ENCODE measurements at places on chromosomes 5 and 9.

GRCh38 chr5:16602182-16602581, 14.6 kb downstream of the RETREG1 start:
- DNase-seq = no peak

DNA sequence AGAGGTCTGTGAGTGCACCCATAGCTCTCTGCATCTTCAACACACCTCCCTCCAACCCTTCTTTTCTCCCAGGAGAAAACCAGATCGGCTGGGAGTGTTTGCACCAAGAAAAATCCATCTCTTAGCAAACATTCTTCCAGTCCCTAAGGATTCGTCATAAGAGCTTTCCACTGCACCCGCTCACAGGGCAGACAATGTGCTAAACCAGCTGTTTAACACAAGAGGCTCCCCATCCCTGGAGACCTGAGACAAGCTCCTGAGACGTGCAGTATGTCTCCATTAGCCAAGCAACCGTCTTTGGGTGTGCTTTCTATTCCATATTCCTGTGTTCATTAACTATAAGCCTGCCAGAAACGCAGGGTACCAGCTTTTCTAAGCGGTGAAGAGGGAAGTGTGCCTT, 93.6 kb upstream of the ZNF462 start:
- DNase-seq = no peak

GRCh38 chr5:1488882-1489680, 34.7 kb downstream of the LPCAT1 start:
- no peak for DNase-seq

GRCh38 chr9:135592625-135593024, 31.1 kb downstream of the PAEP start:
- DNase-seq = no peak

DNA sequence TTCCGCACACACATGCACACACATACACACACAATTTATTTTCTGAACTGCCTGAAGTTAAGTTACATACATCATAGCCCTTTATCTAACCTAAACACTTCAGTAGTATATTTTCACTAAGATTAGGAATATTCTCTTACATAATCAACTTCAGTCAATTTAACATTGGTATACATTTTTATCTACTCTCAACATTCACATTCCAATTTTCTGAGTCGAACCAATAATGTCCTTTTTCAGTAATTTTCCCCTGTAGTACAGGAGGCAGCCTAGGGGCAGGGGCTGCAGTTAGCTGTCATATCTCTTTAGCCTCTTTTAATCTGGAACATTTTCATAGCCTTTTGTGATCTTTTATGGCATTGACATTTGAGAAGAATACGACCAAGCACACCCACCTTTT, 150.1 kb downstream of the DAB2IP start:
- peak; percentile 55 for DNase-seq

GRCh38 chr5:173547579-173547978, 68.9 kb downstream of the BOD1 start:
- DNase-seq = no peak
